Mammary epithelial cell (primary cell): ENCODE measurements at places on chromosomes 3 and 15. TPM values are rescaled to one million over a fixed set of nuclear protein-coding genes. Genes with fewer than 3 reads are reported as not detected.
A peak's percentile ranks its signal among the peaks of the same experiment; 100 is the strongest.

Gene VGLL3
- 33.2 TPM for total RNA-seq

Gene PARP15
- total RNA-seq, result not detected in 2 replicates

GRCh38 chr3:175432376-175433025, 573.4 kb downstream of the NAALADL2 start:
- DNase-seq, result no peak

DNA sequence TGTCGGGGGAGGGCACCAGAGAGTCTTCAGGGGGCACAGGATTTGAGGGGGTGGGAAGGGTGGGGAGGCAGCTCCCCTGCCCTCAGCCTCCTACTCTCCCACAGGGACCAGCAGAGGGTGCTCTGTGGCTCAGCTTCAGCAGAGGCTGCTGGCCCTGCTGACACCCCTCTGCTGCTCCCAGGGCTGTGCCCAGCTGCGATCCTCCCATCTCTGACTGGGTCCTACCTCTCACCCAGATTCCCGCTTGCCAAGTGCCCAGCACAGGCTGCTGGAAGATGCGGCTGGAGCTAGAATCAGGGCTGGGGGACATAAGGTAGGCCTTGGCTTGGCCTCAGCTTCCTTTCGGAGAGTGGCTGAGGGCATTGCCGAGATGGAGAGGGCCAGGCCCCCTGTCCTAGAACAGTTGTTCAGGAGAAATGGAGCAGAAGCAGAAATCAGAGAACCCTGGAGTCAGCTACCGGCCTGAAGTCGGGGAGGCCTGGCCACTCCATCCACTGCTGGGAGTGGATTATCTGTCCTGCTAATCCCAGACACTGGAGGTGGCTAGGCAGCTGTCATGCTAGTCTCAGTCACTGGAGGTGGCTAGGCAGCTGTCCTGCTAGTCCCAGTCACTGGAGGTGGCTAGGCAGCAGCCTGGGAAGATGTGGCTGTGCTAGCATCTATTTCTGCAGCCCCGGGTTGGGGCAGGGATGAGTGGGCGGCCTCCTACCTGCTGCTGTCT, 3.9 kb downstream of the GRM2 start:
- DNase-seq, result no peak

DNA sequence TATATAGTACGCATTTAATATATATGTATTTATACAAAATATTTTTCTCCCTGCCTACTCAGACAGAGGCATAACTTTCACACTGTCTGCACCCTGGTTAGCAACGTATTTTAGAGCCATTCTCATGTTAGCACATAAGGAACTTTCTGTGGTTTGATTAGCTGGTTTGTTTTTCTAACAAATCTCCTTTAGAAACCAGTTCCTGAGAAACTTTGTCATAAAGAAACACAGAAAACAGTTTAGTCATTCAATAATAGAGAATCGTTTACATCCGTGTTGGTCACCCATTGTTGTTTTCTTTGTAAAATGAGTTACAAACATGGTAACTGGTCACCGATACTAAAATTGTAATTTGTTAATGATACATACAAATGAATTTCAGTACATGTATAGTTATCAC, 5.9 kb upstream of the NGRN start:
- DNase-seq, result peak; percentile 7

DNA sequence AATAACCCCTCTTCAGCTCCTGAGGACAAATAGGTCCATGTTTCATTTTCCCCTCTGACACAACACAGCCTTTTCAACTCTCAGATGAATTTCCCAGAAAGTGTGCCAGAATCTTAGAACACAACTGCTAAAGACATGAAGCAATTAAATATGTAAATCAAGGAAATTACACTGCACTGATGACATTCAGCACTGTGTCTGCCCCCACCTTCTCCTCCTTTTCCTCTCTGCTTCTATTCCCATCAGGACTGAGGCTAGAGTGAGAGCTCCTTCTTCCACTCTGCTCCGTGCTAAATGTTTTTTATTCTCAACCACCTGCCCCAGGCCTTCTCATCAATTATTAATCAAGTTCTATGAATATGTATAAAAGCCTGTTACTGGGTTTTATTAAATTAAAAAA, 596.1 kb downstream of the TUSC7 start:
- no peak for DNase-seq
